Activated T-helper 17 cell treated with anti-CD3 and anti-CD28 coated beads, Interleukin-2, amount 50 U/mL, for 72 hours (primary cell): ENCODE measurements at places on chromosomes 1 and 21. TPM values are rescaled to one million over a fixed set of nuclear protein-coding genes. Genes with fewer than 3 reads are reported as not detected.

The IFFO2 gene
- 38.2 TPM for total RNA-seq

The PTPN7 gene
- 238 TPM for total RNA-seq

The MYOM3 gene
- not detected for total RNA-seq

The DYRK3 gene
- total RNA-seq = 9.3 TPM

The FMO2 gene
- total RNA-seq = not detected

The VWA5B1 gene
- not detected for total RNA-seq

The PGLYRP4 gene
- total RNA-seq = 0.26 TPM

The RPAP2 gene
- 25.6 TPM for total RNA-seq

The TRIM67 gene
- total RNA-seq = not detected

The RBP7 gene
- not detected for total RNA-seq

The LRRN2 gene
- not detected for total RNA-seq

The PDIK1L gene
- total RNA-seq = 12.3 TPM

The OR2T35 gene
- total RNA-seq = not detected

The LCA5L gene
- total RNA-seq = not detected

The CHRNB2 gene
- 0.05 TPM for total RNA-seq

The H3-3A gene
- 222 TPM for total RNA-seq

The PLEKHN1 gene
- 6.3 TPM for total RNA-seq

The VASH2 gene
- total RNA-seq = 0.52 TPM

The GCSAML gene
- total RNA-seq = not detected

The SHE gene
- total RNA-seq = 0.03 TPM

The KRTAP26-1 gene
- total RNA-seq = not detected

The SELP gene
- total RNA-seq = 0.39 TPM

The DNAJC6 gene
- 6.0 TPM for total RNA-seq

DNA sequence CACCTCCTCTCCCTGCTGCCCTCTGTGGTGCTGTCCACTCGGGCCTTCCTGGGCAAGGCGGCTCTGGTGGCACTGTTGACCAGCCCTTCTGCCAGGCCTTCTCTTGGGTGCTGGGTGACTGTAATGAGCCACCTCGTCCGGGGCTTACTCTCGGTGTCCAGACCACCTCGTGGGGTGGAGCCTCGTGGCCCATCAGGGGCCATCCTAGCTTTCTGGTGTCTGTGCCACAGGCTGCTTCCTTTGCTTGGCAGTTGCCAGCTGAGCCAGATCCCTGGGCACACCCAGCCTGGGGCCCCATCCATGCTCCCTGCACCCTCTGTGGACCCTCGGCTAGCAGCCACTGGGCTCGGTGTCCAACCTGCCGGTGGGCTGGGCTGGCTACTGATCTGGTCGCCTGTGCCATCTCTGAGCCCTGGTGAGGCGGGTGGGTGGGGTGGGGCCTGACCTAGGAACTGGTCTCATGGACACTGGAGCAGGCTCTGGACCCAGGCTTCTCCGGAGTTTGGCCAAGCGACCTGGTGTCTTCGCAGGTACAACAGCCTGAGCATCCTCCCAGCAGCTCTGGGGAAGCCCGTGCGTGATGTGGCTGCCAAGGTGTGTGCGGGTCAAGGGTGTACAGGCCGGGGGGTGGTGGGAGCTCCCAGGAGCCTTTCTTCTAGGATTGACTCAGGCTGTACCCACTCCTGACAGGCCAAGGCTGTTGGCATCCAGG, 1.4 kb downstream of the PRXL2B start:
- no peak for ATAC-seq

GRCh38 chr21:40797891-40798290, 49.1 kb downstream of the DSCAM start:
- no peak for ATAC-seq

- ATAC-seq = no peak
Measured at GRCh38 chr1:25593861-25594260, 22.7 kb upstream of the MAN1C1 start.

- no peak for ATAC-seq
Measured at GRCh38 chr1:205455581-205456382, at the start of gene BLACAT1. TSS of gene BLACAT1 (minus strand) at chr1:205456045.

DNA sequence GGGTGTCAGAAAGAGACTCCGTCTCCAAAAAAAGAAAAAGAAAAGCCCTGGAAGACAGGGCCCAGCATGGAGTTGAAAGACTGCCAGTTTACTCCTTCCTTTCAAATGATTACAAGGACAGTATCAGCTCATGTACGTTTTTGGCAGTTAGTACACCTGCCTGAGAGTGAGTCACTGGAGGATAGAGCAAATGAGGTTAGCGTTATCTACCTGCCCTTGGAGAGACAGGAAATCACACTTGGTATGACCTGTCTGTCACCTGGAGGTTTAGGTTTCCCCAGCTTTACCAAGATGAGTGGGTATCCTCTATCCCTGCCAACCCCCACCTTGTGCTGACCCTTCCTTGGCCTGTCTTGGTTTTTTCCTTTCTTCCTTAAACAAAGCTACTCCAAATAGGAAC, 96.8 kb upstream of the BMP8A start:
- peak; percentile 44 for ATAC-seq

DNA sequence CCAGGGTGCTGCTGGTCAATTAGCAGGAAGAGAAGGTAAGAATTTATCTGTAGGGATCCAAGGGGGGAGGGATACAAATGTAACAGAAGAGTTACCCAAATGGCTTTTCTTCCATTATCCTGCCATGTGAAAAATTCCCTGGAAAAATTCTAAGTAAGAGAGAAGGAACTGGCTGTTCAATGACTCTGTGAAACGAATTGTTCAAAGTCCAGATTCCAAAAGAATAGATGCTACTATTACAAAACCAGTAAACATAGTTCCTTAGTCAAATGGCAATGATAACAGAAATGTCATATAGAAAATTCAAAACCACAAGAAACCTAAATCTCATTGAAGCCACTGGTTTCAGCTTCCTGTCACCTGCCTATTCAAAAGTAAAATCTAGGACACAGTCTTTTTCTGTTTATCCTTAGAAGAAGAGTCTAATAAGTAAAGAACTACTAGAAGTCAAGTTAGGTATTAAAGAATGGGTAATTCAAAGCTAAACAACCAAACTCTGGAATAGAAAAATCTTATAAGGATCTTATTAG, 102.6 kb downstream of the ZNF644 start:
- ATAC-seq = peak; percentile 70

- ATAC-seq = no peak
Measured at GRCh38 chr1:183553331-183553730, 36.9 kb downstream of the NCF2 start.

GRCh38 chr21:31221043-31221442, 123.0 kb downstream of the TIAM1 start:
- no peak for ATAC-seq

GRCh38 chr1:174366946-174367345, 80.8 kb upstream of the GPR52 start:
- no peak for ATAC-seq

GRCh38 chr1:85290826-85291225, 14.4 kb upstream of the BCL10 start:
- ATAC-seq = no peak

GRCh38 chr1:6785728-6786505, 663 bp downstream of the CAMTA1 start:
- ATAC-seq = no peak

- ATAC-seq = peak; percentile 86
Measured at GRCh38 chr21:45078877-45079281, 4.5 kb downstream of the ADARB1 start.

- ATAC-seq = no peak
Measured at GRCh38 chr1:117646007-117646811, 40.4 kb downstream of the TENT5C start.

DNA sequence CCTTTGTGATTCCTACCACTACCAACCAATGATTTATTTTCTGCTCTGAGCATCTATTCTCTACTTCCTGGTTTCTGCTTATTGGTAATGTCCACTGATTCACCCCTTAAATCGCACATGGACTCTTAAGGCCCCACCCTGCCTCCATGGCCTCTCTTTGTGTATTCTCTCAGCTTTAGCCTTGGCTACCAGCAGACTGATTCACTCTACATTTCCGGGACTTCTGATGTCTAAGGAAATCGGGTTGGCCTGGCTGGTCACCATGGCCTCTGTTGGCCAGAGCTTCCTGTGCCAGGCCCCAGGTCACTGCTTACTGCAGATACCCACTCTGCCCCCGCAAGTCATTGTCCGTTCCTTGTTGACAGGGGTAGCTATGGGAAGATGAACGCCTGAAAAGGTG, 40.9 kb downstream of the PDPN start:
- ATAC-seq = no peak

GRCh38 chr21:36320421-36321324, 676 bp downstream of the MORC3 start:
- peak; percentile 61 for ATAC-seq

DNA sequence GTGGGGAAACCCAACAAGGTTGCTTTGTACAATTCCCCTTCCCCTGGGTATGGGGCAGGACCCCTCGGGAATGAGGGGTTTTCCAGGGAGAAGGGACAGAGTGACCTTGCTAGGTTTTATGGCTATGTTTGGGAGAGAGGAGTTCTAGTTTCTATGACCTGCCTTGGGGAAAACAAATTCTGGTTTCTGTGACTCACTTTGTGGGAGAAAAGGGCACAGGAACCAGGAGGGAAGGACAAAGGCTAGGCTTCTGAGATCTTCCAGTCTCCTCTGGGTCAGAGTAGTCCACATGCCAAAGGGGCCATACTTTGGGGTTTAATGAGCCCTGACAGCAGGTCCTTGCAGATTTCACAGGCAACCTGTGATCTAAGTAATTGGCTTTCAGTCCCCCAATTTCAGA, 5.5 kb upstream of the PTGER3 start:
- no peak for ATAC-seq

GRCh38 chr1:109542657-109543056, 3.0 kb downstream of the GPR61 start:
- ATAC-seq = no peak

- no peak for ATAC-seq
Measured at GRCh38 chr1:47067097-47067594, at the start of gene CYP4Z1. TSS of gene CYP4Z1 (plus strand) at chr1:47067231. CDS start at chr1:47067491, 260 bp downstream.

- no peak for ATAC-seq
Measured at GRCh38 chr1:204420039-204421004, 8.7 kb upstream of the PPP1R15B start.

DNA sequence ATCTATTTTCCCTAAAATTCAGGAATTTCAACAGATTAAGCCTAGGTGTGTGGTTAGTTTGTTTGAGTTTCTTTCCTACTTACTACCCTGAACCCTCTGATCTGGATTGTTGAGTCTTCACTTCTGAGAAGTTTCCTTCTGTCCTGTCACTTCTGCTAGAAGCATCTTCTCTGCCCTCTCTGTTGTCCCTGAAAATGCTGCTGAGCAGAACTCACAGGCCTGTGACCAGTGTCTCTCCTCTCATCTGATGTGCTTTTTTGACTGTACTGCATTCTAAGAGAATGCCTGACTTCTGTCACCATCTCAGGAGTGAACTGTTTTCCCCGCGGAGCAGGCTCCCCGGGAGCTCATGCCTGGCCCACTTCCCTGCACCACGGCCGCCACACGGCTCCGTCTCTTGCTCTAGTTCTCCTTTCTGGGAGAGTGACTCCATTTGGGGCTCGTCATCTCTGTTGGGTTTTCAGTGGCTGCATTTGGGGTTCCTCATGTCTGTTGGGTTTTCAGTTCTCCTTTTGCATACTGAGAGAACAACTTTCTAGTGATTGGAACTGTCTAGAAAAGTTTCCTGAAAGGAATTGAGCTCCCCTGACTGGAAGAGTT, 77.9 kb downstream of the POFUT2 start:
- no peak for ATAC-seq

DNA sequence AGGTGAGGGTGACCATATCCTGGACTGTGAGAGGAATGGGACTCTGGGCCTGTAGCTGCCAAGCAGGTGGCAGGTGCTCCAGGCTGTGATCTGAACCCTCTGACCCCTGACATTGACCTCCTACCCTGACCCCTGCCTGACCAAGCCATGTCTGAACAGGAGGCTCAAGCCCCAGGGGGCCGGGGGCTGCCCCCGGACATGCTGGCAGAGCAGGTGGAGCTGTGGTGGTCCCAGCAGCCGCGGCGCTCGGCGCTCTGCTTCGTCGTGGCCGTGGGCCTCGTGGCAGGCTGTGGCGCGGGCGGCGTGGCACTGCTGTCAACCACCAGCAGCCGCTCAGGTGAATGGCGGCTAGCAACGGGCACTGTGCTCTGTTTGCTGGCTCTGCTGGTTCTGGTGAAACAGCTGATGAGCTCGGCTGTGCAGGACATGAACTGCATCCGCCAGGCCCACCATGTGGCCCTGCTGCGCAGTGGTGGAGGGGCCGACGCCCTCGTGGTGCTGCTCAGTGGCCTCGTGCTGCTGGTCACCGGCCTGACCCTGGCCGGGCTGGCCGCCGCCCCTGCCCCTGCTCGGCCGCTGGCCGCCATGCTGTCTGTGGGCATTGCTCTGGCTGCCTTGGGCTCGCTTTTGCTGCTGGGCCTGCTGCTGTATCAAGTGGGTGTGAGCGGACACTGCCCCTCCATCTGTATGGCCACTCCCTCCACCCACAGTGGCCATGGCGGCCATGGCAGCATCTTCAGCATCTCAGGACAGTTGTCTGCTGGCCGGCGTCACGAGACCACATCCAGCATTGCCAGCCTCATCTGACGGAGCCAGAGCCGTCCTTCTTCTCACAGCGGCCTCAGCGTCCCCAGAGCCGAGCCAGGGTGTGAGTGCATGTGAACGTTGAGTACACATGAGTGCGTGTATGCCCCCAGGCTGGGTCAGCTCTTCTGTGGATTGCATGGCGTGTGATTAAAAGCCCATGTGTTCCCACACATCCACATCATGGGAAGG, 3.1 kb downstream of the TMEM125 start:
- ATAC-seq = no peak

- ATAC-seq = no peak
Measured at GRCh38 chr1:231724041-231724440, 97.5 kb downstream of the DISC1 start.

- ATAC-seq = no peak
Measured at GRCh38 chr1:222656391-222657155, 38.7 kb downstream of the MIA3 start.
